ENCODE measurements at places on chromosomes 16 and 17.

GRCh38 chr16:77594799-77595596, 127.3 kb upstream of the NUDT7 start:
- no peak for DNase-seq

DNA sequence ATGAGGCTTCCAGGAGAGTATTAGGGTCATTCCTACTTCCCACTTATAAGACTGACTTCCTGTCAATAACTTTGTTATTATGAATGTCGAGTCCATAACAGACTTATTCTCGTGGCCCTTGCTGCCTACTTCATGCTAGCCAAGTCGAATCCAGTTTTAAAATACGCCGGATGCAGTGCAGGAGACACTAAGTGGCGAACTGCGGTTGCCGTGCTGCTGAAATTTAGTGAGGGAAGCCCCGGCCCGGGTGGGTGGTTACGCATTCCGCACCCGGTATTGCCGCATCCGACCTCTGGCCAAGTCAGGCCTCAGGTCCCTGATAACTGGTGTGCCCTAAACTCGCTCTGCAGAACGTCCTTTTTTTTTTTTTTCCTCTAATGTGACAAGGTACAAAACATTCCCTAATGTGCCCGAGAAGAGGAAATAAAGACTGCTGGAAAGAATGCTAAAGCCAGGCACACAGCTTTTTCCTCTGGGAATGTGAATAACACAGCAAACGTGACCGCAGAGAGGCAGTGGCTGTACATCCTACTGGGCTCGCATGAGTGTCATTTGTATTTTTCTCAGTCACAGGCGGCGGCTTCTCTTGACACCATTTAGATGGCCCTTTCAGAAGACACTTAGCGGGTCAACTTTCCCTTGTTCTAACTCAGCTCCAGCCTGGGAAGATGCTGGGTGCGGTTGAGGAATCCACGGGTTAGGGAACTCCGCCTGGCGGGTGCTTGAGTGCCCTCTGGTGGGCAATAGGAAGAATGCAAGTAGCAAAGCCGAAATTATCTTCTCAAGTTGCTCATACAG, 7.1 kb upstream of the AKTIP start:
- no peak for DNase-seq

DNA sequence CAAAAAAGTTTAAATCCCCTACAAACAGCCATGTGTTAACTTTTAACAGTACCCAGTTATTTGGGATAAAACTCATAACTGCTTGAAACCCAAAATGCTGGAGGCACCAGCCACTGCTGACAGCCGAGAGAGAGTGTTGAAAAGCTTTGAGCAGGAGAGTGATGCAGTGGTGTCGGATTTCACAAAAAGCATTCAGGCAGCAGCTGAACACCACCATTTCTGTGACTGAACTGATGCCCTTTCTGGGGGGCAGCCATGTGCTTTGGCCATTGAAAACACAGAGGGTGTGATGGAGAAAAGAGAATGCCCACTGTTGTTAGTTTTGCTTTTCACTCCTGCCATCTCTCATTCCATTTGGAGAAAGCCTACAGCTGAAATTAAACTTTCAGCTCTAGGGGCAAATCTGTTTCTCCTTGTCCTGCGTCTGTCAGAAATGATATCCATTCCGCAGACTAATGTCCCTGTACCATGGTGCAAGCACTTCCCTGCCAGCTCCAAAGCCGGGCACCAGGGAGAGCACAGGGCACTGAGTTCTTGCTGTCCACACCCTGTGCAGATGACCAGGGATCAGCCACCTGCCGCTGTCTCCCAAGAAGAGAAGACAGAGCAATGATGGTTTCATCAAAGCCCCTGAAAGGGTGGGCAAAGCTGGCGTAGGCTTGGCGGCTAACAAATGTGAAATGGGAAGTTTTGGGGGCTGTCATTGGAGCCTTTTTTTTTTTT, 16.6 kb upstream of the MLYCD start:
- no peak for DNase-seq

- DNase-seq: no peak
Measured at GRCh38 chr17:67500261-67500660, 123.2 kb downstream of the PITPNC1 start.

- DNase-seq: no peak
Measured at GRCh38 chr17:78723001-78723796, 58.9 kb downstream of the CYTH1 start.

DNA sequence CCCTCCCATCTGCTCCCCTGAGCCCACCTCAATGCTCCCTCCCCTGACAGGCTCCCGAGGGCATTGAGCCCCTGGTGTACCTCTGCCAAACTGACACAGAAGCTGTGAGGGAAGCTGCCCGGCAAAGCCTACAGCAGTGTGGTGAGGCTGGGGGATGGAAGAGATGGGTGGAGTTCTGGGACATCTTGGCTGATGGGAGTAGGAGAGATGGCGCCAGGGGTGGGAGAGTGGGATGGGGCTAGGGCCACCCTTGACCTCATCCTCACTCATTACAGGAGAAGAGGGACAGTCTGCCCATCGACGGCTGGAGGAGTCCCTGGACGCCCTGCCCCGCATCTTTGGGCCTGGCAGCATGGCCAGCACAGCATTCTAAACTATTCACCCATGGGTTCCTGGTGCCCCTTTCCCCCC, 16.2 kb upstream of the CTCF start:
- no peak for DNase-seq

- DNase-seq: no peak
Measured at GRCh38 chr17:45043813-45044540, 7.5 kb downstream of the DCAKD start.

DNA sequence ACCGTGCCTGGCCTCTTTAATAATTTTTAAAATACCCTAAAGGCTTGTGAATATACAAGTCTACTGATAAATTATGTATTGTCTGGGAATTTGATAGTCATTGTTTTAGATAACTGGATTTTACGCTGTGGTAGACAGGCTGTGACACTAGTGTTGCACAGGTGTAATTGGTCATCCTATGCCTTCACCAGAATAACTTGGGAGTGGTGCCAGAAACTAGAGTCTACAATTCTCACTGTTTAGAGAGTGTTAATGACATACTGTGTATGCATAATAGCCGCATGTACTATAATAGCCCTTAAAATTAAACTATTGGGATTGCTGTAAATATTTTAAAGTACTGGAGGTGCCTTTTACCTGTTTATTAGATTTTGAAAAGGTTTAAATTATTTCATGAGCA, 11.4 kb downstream of the CNEP1R1 start:
- DNase-seq: no peak

DNA sequence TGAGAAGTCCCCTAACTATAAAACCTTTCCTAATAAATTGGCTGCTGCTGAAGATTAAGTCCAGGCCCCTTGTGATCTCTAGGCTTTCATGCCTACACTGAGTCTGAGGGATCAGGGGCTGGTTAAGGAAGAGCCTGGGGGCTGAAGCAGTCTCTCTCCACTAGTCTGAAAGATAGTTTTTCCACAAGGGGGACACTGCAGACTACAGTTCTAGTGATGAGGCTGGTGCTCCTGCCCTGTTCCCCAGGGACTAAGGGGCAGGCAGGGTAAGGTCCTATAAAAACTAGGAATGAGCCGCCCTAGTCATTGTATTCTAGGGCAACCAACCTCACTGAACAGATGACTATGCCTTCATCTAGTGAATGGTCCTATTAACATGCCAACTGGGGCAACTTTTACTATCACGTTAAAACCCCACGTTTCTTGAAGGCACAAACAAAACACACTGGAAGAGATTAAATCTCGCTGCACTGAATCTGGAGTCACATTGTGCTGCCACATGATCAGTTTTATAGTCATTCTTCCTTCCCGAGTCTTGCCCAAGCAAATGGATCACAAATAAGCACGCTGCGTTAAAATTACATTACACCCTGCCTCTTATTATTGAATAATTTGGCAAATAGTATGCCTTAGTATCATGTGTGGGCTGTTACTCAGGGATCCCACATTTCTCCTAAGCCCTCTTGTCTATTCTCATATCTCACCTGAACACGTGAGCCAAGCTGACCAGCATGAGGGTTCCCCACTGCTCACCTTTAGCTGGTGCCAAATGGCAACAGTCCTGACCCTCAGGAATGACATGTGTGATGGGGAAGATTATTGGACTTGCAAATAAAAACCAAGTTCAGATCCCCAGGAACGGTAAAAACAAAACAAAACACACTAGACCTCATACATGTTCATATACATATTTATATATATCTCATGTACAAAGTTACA, 95.4 kb upstream of the TOB1 start:
- no peak for DNase-seq

- no peak for DNase-seq
Measured at GRCh38 chr17:31807846-31808245, 51.2 kb downstream of the COPRS start.

DNA sequence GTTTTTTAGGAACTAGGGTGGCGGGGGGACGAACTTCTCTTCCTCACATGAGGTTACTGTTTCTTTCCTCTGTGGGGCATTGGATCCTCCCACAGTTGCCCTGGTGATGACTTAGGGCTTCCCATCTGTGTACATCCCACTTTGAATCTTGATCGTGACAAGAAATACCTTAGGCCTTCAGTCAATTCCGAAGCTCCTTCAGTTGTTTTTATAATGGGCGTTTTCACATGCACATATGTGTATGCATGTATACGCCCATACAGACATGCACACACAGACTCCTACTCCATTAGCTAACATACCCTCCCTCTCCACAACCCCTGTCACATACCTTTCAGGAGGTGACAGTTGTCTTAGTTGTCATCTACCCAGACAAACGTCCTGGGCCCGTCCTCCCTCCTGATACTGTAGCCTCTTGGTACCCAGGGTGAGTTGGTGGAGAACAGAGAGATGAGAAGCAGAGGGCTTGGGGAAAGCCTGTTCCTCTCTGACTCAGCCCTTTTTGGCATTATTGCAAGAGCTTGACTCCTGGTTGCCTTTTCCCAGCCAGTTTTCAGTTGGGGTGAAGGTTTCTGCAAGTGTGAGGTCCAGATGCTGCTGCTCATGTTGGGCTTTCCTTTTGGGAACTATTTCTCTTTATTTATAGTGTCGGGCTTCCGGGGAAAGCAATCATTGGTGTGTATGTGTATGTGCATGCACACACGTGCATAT, 2.2 kb upstream of the AOC2 start:
- DNase-seq: no peak

GRCh38 chr17:40846515-40847144, 20.4 kb downstream of the KRT12 start:
- DNase-seq: no peak

DNA sequence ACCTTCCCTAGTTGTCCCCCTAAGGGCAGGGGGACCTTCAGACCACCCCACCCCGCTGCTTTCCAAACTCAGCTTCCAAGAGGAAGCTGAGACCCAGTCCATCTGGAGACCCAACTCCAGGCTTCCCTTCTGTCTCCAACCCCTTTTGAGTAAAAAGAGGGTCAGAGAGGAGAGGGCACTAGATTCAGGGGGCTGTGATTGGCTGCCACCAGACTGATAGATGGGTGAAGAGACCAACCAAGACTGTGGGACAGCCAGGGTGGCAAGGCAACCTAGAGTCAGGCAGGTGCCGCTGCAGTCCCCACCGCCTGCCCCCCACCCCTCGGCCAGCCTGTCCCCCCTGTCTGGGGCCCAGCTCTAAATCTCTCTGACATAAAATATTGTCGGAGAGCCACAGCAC, 92.5 kb downstream of the SDK2 start:
- DNase-seq: no peak

DNA sequence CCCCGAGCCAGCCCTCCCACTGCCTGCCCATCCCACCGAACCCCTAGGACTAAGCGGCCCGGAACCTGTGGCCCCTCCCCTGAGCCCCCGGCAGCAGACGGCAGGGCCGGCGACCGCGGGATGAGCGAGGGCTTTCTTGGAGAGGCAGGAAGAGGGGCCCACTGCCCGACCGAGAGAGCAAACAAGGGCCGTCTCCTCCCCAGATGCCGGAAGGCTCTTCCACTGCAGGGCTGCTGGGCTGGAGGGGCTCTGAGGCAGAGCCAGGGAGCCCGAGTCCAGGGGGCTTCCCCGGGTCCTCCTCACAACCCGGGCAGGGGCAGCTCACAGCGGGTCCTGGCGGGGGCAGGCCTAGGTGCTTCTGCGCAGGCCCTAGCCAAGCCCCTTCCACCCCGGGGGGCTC, 2.9 kb downstream of the PERCC1 start:
- DNase-seq: no peak

DNA sequence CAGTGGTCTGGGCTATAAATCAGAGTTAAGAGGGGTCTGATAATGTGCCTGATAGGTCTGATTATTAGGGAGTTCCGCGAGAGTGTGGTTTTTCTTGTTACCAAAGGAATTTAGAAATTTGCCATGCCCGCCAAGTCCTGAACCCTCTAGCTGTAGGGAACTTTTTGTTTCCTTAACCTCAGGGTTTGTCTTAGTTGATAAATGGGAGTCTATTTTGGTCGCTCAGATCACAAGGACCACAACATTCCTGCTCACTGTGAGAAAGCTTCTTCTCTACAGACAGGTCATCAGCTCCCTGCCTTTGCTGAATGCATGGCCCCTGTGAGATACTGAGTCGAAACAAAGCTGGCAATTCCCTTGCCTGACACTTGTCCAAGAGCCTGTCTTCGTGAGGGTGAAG, 497.8 kb downstream of the HS3ST4 start:
- DNase-seq: no peak

DNA sequence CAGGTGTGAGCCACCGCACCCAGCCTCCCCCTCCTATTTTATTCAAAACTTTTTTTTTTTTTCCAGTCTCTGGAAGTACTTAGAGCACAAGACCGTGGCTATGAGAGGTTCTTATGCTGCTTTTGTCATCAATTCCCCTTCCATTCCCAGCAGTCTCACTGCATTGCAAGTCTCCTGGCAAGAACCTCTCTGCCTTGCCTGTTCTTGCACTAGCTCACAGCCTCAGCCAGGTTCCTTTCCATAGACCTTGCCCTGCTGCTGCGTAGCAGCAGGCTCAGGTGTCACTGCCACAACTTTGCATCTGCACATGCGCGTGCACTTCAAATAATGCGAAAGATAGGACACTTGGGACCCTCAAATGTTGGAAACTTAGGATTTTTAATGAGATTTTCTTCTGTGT, 15.6 kb downstream of the ATP6V0A1 start:
- DNase-seq: no peak
